Suppressor macrophage (primary cell): ENCODE measurements at places on chromosomes 12 and 14.

- no peak for DNase-seq
Measured at GRCh38 chr14:102798926-102799325, 21.7 kb downstream of the TRAF3 start.

DNA sequence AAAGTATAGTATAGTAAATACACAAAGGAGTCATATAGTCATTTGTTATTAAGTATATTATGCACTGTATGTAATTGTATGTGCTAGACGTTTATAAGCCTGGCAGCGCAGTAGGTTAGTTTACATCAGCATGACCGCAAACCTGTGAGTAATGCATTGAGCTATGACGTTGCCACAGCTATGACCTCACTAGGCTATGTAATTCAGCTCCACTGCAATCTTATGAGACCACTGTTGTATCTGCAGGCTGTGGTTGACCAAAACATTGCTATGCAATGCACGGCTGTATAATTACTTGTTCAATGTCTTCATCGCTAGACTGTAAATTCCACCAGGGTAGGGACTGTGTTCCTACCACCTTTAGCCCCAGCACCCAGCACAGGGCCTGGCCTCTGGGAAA lies 53.2 kb upstream of the VASH1 start:
- no peak for DNase-seq

DNA sequence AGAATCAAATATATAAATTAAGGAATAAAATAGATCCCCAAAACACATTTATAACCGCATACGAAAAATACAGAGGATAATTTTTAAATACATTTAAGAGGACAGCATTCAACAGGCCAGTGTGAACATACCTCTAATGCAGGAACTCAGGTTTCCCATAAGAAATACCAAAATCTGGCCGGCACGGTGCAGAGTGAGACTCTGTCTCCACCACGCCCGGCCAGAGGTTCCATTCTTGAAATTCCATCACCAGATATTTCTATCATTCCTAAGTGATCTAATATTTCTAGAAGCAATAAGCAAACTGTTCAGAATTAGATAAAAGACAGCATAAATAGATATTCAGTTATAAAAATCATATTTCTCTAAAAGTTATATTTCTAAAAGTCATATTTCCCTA lies 30.2 kb upstream of the OASL start:
- DNase-seq = no peak

GRCh38 chr12:65182012-65182739 lies 12.8 kb downstream of the LEMD3 start:
- no peak for DNase-seq

DNA sequence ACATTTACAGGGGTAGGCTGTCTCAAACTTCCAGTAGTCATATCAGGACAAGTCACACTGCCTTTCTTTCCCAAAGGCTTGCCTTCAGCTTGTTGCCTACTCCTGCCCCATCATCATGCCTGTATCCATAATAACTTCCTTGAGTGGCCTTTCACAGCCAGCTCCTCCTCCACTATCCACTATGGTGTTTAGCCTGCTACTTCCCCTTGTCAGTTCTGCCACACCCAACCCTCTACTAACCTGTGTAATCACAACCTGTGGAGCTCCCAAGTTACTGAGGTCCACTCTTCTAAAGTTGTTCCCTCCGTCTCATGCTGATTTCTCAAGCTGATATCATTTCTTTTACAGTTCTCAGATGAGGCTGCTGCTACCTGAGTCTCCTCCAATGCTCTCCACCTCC lies 159.9 kb downstream of the BMP4 start:
- DNase-seq = no peak

DNA sequence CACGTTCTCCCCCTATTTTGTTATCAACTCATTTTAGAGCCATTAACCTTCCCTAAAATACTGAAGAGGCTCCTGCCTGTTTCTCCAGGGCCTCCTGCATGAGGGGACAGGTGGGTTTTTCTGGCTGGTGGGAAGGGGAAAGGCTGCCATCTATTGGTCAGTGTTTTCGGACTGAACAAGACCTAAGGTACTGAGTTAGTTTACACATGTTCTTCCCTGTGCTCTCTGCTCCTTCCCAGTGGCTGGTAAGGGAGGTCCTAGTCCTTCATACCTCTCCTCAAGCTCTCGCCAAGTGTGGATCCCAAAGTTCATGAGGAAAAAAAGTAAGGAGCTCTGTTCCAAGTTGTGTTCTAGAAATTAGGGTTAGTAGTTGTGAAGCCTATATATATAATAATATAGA lies 357.5 kb downstream of the FSCB start:
- DNase-seq = no peak

GRCh38 chr14:65948302-65948701 lies 535.8 kb downstream of the FUT8 start:
- DNase-seq = no peak
